ENCODE measurements at places on chromosomes 1 and 21. TPM values are rescaled to one million over a fixed set of nuclear protein-coding genes. Genes with fewer than 3 reads are reported as not detected.

Gene FCRL2
- 0.08 TPM for total RNA-seq

DNA sequence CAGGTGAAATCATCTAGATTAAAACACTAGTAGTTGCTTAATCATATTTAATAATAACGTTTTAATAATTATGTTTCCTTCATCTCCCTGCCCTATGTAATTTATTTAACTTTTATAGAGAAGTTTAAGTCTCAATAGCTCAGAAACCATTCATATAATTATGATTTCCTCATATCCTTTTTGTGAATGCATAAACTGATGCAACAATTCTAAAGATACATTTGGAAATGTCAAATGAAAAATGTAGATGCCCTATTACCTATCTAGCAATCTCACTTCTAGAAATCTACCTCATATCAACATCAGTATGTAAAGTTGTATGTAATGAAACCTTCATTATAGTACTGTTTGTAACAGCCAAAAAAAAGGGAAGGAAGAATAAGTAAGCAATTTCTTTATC, 10.5 kb downstream of the DRAM2 start:
- DNase-seq = no peak

DNA sequence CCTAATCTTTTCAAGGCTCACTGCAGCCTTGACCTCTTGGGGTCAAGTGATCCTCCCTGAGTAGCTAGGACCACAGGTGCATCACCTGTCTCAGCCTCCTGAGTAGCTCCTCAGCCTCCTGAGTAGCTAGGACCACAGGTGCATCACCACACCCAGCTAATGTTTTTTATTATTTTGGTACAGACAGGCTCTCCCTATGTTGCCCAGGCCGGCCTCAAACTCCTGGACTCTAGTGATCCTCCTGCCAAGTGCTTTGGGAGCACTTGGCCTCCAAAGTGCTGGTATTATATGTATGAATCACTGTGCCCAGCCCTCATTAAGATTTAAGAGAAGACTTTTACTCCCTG, 58.5 kb upstream of the S1PR1 start:
- no peak for DNase-seq

GRCh38 chr1:113057006-113057405, 16.0 kb upstream of the LRIG2 start:
- DNase-seq = no peak

DNA sequence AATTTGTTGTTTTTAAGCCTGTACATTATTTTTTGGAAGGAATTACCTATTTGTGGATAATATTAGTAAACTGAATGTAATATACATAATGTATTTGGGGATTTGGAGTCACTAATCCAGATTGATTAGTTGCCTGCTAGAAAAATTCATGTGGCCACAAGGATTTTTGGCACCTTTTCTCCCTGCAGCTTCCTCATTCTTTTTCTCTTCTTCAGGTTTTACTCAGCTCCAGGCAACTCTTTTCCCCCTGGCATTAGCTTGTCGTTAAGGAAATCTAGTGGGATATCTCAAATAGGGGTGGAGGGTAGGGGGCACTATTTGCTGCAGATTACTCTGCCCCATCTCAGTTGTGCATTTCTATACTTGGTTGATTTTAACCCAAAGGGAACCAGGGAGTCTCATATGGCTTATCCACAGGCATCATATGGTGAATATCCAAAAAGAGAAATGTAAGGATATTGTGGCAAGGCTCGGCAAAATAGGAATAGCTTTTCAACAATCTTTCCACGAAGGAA, 203.1 kb downstream of the NFIA start:
- DNase-seq = no peak

DNA sequence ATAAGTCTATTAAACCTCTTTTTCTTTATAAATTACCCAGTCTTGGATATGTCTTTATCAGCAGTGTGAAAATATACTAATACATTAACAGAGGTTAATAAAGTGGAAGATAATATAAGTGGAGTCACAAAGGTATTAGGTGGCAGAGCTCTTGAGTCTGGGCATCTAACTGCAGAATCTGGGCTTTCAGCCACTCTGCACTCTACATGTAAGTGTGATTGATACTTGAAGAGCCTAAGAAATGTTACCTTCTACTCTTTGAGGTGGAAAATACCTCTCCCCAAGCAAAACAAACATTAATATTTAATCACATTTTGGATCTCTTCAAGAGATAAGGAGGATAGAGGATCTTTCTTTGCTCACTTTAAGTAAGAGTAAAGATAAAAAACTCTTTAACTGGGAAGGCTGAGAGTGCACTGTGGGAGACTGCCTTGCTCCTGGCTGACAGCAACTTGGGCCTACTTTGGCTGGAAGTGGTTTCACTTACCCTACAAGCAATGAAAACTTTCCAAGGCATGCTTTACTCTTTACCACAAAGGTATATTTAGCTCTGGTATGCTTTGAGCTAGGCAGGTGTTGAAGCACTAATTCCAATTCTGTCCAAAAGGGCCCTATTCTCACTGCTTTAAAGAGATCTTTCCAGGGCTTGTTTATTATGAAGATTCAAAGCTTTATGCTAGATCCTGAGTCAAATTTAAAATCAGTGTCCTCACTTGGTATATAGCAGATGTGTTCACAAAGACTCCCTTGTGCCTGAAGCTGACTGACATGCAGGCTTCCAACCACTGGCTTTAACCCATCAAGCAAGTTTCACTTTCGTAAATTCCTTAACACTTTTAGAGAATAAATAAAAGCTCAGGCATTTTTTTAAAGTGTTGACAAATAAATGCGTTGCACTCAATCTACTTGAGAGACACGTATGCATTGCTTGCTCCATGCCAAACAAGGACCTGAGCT, 245.3 kb upstream of the ZP4 start:
- DNase-seq = no peak

All from liver (tissue), 10 donors.